ENCODE measurements at places on chromosomes 13 and 19. TPM values are rescaled to one million over a fixed set of nuclear protein-coding genes. Genes with fewer than 3 reads are reported as not detected.

KLF2 gene
- 96.0 TPM for total RNA-seq

EXOC3L2 gene
- total RNA-seq = not detected

GRCh38 chr13:81326913-81327312 lies 986.0 kb upstream of the SPRY2 start:
- no peak overlapping the region for H3K27ac ChIP-seq
- DNase-seq = no peak
- H3K4me1 ChIP-seq = no peaks in the 10 kb centered on the region

DNA sequence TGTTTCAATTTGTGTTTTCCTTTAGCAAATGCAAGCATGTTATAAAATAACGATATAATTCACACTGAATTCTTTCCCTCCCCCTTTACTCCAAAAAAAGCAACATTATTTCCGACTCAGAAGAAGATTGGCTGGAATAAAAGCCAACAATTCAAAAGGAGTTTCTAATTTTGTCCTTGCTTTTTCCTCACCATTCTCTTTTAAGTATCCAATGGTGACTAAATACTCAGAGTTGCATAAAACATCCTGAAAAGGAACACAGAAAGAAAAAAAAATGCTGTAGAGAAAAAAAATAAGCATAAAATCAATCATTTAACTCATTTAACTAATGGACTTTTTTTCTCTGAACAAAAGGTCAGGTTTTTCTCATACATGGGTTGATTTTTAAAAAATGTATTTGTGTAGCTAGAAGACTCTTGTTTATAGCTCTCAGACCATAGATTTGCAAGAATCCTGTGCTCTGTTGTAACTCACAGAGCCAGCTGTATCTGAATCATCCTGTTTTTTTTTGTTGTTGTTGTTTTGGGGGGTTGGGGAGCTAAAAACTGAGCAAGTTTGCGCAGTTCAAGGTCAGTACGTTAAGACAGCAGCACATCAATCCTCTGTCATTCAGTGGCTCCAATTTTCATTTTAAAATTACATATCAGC lies 108.1 kb downstream of the PCDH17 start:
- no peak overlapping the region for H3K27ac ChIP-seq
- no peaks in the 10 kb centered on the region for H3K27me3 ChIP-seq
- DNase-seq = no peak
- H3K4me1 ChIP-seq = no peaks in the 10 kb centered on the region

GRCh38 chr13:75222031-75222430 lies 259.9 kb downstream of the TBC1D4 start:
- no peak for DNase-seq
- H3K27ac ChIP-seq = no peak overlapping the region
- H3K4me1 ChIP-seq = peaks cover 11% of the 10 kb centered on the region
- no peaks in the 10 kb centered on the region for H3K36me3 ChIP-seq
- no peak overlapping the region for H3K4me3 ChIP-seq

Data from activated CD8-positive, alpha-beta T cell treated with anti-CD3 and anti-CD28 coated beads, Interleukin-2, amount 10 ng/mL, durations not matched to agents 7 days and 5 days (primary cell).